ENCODE measurements at places on chromosomes 3 and 15.
A peak's percentile ranks its signal among the peaks of the same experiment; 100 is the strongest.

GRCh38 chr15:63870043-63870394 is 36.3 kb upstream of the HERC1 start:
- DNase-seq, result no peak

DNA sequence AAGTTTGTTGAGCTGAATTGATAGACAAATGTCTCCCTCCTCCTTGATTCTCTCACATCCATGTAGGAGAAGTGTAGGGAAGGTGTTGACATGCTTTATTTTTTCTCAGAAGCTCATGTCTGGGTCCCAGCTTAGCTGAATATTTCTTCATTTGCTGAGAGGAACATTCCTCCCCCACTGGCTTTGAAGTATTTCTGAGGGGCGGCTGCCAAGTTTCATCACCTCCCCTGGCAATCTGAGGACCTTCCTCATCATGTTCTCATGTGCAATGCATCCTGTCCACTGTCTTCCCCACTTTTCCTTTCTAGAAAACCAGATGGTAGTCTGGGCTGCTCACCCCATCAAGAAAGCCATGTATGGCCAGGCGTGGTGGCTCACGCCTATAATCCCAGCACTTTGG is 168.9 kb upstream of the RGMA start:
- DNase-seq, result no peak

DNA sequence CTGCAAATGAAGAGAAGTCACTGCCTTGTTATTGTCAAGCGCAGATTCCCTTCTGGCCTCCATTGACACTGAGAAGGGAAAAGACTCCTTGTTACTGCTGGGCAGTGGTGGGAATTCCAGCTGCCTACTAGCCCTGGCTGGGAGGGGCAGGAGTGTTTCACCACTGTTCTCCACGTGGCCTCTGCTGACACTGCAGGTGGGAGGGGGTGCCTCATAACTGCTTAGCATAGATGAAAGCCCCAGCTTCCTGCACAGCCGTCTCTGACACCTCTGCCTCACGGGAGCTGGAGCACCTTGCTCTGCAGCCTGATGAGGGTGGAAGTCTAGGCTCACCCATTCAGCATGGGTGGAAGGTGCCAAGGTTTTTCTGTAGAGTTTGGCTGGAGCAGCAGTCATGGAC is 52.1 kb downstream of the TM2D3 start:
- DNase-seq, result no peak

DNA sequence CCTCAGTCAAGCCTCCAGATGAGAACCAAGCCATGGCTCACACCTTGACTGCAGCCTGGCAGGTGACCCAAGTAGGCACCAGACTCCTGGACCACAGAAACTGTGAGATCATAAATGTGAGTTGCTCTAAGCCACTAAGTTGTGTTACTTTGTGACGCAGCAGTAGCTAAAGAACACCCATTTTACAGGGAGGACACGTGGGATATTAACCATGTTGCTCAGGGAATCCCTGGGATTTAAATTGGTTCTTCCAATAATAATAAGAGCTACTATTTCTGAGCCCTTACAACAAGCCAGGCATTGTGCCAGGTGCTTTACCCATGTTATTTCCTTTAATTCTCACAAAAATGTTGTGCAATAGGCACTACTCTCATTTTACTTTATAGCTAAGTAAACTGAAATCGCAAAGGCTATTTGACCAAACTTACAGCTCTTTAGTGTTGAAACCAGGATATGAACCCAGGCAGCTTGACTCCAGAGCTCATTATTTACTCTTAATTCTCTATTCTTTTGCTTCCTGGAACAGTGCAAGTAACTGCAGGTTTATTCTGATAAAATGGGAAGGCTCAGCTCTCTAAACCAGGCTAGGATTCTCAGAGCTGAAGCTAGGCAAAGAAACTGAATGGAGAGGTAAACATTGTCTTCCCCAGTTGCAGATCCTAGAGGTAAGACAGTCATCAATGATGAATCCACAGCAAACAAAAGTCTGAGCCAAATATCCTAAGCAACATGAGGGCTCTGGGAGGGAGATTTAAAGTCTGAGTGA is 294.4 kb downstream of the KBTBD8 start:
- DNase-seq, result no peak

- DNase-seq, result no peak
Measured at GRCh38 chr3:193744822-193745684, 152.0 kb downstream of the OPA1 start.

DNA sequence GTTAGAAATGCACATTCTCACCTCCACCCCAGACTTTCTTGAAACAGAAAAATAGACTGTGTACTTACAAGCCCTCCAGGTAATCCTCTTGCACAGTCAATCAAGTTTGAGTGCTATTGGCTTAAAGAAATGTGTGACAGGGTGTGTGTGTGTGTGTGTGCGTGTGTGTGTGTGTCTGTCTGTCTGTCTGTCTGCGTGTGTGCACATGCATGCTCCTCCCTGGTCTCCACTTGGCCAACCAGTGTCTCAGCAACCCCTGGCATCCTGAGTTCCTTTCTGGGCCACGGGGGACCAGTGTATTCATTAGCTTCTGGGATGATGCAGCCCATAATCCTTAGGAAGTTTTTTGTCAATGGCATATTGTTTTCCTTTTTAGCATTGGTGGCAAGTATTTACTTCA is 128.8 kb upstream of the IL12A start:
- no peak for DNase-seq

DNA sequence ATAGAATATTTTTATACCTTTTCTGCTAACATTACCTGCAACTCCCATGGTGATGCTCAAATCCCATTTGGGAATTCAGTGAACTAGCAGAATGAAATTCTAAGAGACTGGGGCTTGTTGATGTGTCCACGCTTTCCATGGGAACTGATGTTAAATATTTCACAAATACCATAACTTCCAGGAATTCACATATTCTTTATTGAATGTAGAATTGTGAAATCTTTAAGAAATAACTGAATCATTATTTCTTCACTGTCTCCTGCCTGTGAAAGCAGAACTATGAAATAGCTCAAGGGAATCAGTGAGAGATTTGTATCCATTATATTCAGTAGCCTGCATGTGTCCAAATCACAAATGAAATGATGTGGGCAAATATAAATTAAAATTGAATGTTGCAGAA is 130.8 kb downstream of the SERPINI1 start:
- no peak for DNase-seq

DNA sequence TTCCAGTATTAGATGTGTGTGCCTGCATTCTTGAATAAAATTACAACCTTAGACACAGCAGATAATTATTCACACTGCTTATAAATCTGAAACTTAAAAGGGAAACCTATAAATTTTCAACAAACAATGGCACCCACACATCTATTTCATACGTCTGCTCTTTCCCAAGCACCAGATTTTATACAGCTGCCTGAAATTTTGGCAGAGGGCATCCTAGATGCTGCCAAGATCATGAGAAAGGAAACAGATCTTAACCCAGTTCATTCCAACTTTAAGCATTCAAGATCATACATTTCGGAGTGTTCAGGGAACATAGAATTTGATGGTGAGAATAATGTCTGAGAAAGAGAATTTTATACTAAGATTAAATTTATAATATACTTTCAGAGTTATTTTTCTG is 53.1 kb downstream of the CLDN1 start:
- no peak for DNase-seq

DNA sequence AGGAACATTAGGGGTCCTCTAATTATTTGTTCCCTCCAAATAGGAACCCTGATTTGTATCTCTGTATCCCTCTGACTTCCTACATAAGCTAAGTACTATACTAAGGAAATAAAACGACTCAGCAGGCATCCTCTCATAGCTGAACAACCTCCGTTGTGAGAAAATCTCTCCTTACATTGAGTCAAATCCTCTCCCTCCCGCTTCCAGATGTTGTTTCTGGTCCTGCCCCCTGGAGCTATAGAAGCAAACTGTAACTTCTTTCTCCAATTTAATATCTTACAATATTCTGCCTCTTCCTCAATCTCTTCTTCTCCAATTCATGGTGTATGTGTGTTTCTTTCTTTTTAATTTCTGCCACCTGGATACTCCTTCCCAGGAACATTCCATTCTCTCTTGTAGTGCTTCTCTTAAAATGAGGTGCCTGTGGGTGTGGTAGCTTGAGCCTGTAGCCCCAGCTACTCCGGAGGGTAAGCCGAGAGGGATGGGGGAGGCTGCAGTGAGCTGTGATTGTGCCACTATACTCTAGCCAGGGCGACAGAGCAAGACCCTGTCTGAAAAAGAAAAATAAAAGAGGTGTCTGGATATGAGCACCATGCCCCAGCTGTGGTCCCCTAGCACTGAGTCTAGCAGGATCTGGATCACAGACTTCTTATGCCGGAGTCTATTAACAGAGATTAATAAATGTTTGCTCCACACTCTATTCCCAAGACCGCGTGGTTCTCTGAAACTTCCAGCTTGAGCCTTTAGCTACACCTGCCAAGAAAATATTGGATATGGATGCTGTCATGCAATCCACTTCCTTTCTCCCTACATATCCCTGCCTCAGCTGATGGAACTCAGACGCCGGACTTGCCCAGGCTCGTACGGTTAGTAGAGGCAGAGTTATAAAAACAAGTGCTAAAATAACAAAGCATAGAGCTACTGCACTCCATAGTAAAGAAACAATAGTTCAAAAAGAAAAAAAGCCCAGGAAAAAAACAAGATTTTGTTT is 42.9 kb upstream of the NEO1 start:
- DNase-seq, result no peak

- DNase-seq, result no peak
Measured at GRCh38 chr3:155846119-155846518, 8.1 kb downstream of the SLC33A1 start.

- no peak for DNase-seq
Measured at GRCh38 chr15:60672400-60672799, 193.5 kb upstream of the ICE2 start.

- no peak for DNase-seq
Measured at GRCh38 chr3:186938716-186939115, 8.4 kb downstream of the ST6GAL1 start.

DNA sequence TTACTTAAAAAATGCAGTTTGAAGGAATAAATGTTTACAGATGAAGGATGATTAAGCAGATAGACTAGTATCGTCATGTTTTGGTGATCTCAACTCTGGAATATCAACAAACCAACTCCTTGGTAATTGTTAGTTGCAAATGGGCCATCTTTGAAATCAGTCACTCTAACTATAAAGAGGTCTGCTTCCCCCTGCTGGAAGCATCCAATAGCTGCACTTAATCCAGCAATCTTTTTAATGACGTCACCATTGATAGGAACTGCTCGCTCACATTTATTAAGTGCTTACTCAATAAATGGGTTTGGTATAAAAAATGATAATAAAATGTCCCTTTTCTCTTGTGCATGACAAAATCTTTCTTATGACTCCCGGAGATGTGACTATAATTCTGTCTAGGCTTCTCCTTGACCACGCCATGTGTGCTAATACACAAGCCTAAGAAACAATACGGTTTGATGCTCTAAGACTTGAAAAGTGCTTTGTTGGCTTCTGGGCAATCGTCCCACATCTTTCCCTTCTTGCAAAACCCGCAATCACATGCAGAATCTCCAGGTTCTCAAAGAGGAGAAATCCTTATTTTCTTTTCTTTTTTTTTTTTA is 227.6 kb upstream of the POU1F1 start:
- peak; percentile 54 for DNase-seq

DNA sequence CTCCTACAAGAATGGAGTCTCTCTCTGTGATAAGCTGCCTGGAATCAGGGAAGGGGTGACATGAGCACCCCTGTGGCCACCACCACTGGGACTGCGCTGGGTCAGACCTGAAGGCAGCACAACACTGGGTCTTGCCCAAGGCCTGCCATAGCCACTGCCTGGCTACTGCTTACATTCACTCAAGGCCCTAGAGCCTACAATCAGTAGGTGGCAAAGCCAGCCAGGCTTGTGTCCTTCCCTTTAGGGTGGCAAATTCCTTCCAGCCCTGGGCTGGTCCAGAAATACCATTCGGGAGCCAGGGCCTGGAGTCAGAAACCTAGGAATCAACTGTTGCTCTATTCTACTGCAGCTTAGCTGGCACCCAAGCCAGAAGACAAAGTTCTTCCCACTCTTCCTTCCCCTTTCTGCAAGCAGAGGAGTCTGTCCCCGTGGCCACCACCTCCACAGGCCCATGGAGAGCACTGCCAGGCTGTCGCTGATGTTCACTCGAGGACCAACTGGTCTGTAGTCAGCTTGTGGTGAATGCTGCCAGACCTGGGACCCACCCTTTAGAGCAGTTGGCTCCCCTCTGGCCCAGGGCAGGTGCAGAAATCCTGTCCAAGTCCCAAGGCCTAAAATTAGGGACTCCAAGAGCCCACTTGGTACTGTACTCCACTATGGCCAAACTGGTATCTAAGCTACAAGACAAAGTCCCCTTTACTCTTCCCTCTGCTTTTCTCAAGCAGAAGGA is 307.4 kb downstream of the THSD4 start:
- no peak for DNase-seq

DNA sequence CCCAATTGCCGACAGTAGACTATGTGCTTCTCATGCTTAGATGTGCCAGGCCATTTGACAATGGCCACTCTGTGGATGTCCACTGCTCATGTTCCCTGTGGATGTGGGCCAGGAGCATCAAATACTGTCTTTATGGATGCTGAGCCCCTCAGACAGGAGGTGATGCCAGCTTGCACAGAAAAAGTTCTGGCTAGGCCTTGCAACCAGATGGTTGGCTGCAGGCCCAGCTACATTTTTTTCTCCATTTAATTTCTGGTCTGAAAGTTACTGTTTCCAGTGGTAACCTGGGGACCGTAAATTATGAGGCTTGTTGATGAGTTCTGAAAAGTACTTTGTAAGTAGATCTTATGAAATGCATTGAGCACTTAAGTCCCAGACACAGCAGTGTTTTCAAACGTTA is 228.5 kb downstream of the CHL1 start:
- no peak for DNase-seq

GRCh38 chr3:52270252-52270754 is 8.1 kb downstream of the WDR82 start:
- DNase-seq, result no peak
